ENCODE measurements at places on chromosomes 5 and 9.

DNA sequence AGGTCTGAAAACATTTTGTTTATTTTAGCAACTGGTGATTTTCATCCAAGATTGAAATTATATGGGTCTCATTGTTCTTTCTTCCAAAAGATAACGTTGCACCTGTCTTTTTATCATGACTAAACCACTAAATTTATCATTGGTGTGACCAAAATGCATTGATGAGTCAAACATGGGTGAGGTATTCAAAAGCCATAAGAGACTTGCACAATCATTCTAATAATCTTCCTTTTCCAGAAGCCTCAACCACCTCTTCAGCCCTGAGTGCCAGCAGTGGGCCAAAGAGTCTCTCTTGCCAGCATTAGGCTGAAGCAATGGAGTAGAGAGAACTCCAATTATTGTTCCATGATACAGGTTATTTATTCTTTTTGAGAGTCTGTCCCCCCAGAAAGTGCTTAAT lies 198.9 kb downstream of the LURAP1L start:
- no peak for DNase-seq

GRCh38 chr9:120303519-120303918 lies 276.4 kb downstream of the CDK5RAP2 start:
- DNase-seq, result no peak

- no peak for DNase-seq
Measured at GRCh38 chr9:130354806-130355205, 89.2 kb downstream of the HMCN2 start.

GRCh38 chr9:130239741-130240241 lies 25.8 kb upstream of the HMCN2 start:
- DNase-seq, result no peak

DNA sequence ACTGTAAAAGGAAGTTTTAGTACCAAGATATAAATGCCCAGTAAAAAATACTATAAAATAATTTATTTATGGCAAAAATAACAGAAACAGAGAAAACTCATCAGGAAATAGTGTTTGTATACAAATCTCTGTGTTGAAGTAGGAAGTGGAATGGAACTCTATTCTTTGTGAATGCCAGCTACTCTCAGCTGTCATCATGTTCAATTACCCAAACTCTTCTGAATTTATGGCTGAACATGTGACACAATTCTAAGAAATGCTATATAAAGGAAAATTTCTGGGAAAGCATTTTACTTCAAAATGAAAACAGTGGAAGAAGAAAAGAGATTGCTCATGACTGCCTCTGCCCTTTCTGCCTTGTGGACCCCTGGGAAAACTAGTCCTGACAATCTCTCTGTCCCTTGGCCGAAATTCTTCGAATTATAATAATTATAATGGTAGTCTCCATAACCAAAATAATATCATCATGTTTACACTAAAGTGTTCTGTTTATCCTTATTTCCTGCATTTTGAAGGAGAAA lies 522.3 kb upstream of the ST8SIA4 start:
- no peak for DNase-seq

- no peak for DNase-seq
Measured at GRCh38 chr9:108057421-108058134, 568.0 kb upstream of the KLF4 start.

- DNase-seq, result no peak
Measured at GRCh38 chr5:11432116-11432515, 472.1 kb downstream of the CTNND2 start.

DNA sequence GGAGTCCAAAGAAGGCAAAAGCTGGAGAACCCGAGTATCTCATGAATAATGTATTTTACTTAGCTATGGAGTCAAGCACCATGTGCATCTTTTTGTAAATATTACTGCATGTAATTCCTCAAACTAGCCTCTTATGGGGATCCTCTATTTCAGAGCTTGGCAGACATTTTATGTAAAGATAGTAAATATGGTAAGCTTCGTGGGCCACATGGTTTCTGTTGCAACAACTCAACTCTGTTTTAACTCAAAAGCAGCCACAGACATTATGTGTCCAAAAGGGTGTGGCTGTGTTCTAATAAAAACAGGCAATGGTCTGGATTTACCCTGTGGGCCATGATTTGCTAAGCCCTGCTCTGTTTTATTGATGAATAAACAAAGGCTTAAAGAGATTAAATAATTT lies 17.3 kb downstream of the DAPK1 start:
- no peak for DNase-seq

DNA sequence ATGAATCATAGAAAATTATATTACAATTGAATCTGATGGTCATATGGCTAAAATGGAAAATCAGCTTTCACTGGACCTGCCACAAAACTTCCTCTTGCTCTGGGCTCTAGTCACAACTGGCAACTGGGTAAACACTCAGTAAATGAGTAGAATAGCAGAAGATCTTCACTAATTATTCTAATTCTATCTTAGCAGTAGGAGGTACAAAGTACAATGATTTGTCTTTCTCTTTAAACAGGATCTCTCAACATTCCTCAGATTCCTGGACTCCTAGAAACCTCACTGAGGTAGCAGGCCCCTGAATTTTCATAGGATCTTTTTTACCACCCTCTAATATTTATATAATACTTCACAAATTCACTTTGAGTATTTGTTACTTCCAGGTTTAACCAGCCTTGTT lies 239.9 kb upstream of the SMARCA2 start:
- DNase-seq, result no peak

All from stimulated activated CD8-positive, alpha-beta memory T cell treated with anti-CD3 and anti-CD28 coated beads, Interleukin-15, amount 100 ng/mL, for 1 hour (primary cell).